Bronchial epithelial cell (primary cell): ENCODE measurements at places on chromosomes 2 and 18.

DNA sequence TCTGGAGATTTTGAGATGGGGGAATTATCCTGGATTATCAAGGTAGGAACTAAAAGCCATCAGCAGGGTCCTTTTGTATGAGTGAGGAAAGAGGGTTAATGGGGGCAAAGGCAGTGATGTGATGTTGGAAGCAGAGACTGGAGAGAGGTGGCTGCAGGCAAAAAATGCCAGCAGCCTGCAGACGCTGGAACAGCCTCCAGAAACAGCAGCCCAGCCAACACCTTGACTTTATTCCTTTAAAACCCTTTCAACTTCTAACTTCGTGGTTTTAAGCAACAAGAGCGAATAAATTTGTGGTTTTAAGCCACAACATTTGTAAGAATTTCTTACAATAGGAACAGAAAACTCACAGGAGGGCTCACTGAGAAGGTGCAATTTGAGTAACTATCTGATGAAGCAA is 523.1 kb upstream of the HS6ST1 start:
- no peak for DNase-seq

DNA sequence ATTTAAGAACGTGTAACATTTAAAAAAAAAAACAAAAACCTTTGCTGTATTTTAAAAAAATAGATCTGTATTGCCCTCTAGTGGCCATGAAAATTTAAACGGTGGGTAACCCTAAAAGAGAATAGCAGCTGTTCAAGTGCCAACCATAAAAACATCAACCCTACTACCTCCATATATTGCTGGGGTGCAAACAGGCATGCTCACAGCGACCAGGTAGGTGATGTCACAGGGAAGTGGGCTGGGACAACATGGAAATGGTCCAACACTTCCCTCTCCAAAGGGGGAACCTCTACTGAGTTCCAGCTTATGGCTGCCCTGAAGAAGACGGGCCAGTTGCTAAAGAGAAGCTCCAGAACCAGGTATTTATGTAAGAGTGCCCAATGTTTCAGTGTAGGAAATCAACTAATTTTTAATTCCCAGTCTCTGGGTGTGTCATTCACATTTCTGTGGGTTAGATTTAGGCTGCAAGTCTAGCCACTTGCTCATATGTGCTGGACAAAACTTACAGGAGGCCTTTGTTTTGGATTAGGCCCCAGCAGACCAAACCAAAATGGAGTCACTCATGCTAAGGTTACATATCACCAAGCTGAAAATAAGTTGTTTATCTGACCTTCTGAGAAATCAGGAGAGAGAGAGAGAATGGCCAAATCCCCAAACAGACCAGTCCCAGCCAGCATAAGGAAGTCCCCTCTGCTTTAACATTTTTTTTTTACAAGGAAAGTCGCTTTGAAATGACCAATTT is 54.5 kb downstream of the SKA1 start:
- peak; percentile 44 for DNase-seq

- no peak for DNase-seq
These were observed 953 bp upstream of the HNRNPA3 start for GRCh38 chr2:177211576-177212105.

DNA sequence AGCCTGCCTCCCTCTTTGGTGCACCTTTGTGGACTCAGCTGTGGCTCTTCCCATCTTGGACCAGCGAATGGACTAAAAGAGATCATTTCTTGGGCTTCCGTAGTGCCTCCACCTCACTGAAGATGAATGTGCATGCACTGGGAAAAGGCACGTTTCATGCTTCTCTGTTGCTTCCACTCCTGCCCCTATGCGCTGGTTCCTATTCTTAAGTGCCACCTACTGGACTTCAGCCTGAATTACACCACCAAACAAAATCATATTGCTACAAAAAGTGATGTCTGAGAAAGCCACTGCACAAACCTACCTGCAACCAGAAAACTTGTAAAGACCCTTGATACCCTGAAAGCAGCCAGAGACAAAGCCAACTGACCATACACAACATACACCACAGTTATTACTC is 695.6 kb downstream of the TSN start:
- peak; percentile 33 for DNase-seq

DNA sequence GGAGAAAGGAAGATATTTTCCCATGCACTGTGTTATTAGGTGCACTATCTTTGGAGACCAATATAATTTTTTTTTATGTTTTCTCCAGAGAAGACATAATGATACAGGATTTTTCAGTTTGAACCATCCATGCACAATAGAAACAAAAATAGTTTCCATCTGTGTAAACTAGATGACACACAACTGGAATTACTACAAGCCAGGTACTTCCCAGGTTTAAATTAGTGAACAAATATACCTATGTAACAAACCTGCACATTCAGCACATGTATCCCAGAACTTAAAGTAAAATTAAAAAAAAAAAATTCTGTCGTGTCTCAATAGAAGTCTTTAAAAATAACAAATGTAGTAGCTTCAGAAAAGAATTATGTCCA is 1616.8 kb upstream of the ACVR2A start:
- DNase-seq, result no peak

- no peak for DNase-seq
These were observed 89.0 kb upstream of the BOD1L2 start for GRCh38 chr18:57057890-57058289.

DNA sequence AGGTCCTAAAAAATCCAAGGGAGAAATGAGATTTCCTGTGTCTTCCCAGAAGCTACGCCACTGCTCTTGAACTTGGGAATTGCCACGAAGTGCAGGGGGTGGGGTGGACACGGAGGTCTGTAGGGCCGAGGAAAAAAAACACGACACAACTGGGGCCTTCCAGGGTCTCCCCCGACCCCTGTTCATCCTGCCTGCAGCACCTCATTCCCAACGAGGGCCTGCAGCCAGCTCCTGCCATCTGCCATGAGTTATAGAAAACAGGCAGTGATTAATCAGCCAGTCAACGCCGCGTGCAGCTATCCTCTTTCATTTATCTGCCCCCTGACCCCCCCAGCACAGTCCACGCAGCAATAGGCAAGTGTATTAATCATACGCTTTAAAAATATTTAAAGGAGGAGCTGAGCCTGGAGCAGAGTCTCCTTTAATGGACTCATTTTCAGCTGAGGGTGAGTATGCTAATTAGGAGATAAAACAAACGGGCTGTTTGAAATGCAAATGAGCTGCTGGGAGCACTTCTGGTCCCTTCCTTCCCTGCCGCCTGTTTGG is 209.9 kb downstream of the TFCP2L1 start:
- peak; percentile 89 for DNase-seq

DNA sequence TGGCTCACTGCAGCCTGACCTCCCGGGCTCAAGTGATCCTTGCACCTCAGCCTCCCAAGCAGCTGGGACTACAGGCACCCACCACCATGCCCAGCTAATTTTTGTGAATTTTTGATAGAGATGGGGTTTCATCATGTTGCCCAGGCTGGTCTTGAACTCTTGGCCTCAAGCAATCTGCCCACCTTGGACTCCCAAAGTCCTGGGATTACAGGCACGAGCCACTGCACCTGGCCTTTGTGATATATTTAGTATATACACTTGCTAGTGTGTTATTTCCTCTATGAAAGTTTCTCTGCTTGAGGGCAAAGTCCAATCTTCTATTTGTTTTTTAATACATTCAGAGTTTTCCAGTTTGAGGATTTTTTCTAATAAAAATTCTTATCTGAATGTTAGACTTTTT is 119.3 kb downstream of the GALNT3 start:
- no peak for DNase-seq
